Stimulated activated CD4-positive, alpha-beta T cell treated with anti-CD3 and anti-CD28 coated beads, Interleukin-1b, Interleukin-23, amount 100 ng/mL, for 1 hour (primary cell): ENCODE measurements at places on chromosomes 7 and 10.

DNA sequence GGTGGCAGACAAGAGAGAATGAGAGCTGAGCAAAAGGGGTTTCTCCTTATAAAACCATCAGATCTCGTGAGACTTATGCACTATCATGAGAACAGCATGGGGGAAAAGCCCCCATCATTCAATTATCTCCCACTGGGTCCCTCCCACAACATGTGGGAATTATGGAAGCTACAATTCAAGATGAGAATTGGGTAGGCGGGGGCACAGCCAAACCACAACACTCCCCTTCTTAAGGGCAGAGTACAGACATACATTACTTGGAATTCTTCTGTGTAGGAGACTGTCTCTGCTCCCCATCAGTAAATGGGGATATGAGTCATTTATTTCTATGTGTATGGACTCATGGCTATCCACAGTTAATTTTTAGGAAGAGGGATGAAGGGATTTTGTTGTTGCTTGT lies 31.2 kb downstream of the FAM171A1 start:
- no peak for DNase-seq

GRCh38 chr7:149872419-149873073 lies 1.2 kb upstream of the ATP6V0E2 start:
- no peak for DNase-seq

- DNase-seq: no peak
Measured at GRCh38 chr10:87973635-87974034, 110.2 kb downstream of the PTEN start.

- no peak for DNase-seq
Measured at GRCh38 chr7:36942955-36943354, 218.7 kb upstream of the AOAH start.

GRCh38 chr10:112553315-112553714 lies 106.3 kb downstream of the VTI1A start:
- DNase-seq: no peak

DNA sequence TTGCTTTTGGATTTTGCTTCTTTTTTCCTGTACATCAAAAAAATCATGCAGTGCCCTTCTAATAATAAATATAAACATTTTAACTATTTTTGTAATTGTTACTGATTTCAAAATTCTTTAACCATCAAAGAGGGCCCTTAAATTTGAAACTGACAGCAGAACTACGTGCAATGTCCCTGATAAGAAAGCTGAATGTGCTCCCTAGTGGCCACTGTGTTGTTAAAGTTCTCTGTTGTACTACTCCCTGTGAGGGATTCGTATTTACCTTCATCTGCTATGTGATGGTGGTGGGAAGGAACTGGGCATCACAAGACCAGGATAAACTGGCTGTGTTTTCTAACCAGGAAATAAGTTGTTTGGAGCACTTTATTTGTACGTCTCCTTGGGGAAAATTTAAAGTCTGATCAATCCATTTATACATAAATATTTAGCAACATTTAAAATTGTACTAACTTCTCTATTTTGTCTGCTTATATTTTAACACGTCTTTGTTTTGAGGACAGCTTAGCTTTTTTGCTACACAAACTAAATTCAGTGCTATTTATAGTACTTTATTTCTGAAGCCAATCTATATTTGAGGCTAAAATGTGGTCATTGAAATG lies 322.4 kb downstream of the HGF start:
- DNase-seq: no peak

DNA sequence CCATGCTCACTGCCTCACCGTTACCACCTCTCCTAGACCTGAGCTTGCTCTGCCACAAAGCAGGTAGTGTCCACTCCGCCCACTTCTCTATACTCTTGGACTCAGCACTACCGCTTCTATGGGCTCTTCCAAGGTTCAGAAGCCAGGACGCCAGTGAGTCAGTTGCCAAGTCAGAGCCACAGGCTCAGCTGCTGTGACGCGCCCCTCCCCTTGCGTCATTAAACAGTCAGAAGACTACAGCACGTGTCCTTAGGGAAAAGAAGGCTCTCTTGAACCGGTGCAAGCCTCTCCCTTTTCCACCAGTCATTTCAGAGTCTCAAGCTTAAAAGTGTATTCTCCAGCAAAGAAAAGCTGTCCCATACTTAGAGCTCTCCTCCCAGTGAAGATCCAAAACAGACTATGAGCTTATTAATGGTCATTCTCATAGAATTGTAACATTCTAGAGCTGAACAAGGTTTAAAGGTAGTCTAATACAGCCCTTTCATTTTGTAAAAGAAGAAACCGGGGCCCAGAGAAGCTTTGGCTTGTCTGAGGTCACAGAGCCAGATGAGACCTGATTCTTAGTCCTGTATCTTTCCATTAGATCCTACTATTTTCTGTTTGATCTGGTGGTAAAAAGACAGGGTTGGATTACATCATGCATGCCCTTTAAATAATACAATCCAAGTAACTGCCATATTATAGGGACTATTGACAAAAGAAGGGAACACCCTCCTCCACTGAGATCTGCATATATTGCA lies 40.9 kb upstream of the MET start:
- DNase-seq: no peak

- DNase-seq: no peak
Measured at GRCh38 chr7:155625557-155625956, 18.9 kb upstream of the RBM33 start.

DNA sequence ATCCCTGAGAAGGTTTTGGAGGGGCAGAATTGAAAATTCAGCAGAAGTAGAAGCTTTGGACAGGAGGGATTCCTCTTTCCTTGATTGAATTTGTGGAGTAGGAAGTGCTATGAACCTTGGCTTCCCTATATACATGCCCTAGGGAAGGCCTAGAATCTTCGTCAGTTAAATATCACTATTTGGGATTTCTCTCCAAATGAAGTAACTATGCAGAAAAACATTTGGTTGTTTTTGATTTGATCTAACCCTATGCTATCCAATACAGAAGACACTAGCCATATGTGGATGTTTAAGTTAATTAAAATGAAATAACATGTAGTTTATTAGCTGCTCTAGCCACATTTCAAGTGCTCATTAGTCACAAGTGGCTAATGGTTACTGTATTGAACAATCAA lies 15.7 kb downstream of the ANLN start:
- no peak for DNase-seq

- DNase-seq: no peak
Measured at GRCh38 chr10:77530011-77530410, 107.6 kb downstream of the KCNMA1 start.

DNA sequence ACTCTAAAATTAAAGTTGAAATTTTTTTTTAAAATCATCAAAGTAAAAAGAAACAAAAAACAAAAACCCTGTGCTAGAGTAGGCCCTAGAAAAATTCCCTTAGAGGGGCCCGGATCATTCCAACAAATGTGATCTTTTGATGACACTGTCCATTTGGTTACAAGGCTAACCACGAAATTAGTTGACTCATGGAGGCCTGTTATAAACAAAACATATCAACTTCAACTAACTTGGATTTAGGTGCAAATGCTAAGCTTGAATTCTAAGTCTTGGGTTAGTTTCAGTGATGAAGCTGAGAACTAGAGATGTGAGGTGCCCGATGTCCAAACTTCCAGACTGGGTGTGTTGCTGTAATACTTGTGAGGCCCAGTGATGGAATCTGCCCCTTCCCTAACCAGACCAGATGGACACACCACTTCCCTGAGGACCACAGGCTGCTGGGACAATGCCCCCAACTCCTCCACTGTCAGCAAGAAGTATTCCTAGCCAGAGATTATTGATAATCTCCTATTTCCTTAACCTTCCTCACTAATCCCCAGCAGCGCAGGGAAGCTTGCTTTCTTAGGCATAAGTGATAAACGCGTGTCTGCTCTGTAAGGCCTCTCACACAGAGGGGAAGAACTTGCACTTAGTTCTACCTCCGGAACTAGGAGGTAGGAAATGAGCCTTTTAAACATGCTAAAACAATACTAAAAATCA lies 108.7 kb downstream of the RAPGEF5 start:
- no peak for DNase-seq

DNA sequence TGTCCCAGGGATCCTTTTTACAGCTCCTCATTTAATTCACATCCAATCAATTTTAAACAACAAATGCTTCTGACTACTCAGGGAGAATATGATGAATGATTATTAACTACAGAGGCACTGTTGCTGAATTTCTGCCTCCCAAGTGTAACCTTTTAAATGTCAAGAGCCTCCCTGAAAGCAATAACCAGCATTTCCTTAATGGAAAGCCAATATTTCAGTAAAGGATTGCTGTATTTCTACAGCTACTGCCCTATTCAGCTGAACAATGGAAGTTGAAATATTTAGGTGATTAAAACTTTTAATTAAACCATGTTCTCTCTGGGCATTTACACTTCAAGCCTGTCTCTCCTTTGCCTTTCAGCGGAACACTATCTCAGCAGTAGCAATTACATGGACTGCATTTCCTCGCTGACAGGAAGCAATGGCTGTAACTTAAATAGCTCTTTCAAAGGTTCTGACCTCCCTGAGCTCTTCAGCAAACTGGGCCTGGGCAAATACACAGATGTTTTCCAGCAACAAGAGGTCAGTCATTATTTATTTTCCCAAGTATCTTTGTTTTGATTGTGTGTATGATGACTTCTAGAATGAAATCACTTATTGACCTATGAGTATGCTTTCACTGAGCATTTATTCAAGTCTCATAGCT lies 304.7 kb downstream of the BICC1 start:
- no peak for DNase-seq

- DNase-seq: no peak
Measured at GRCh38 chr7:41889040-41889439, 186.2 kb upstream of the INHBA start.

- no peak for DNase-seq
Measured at GRCh38 chr7:50121286-50121685, 28.2 kb upstream of the ZPBP start.

DNA sequence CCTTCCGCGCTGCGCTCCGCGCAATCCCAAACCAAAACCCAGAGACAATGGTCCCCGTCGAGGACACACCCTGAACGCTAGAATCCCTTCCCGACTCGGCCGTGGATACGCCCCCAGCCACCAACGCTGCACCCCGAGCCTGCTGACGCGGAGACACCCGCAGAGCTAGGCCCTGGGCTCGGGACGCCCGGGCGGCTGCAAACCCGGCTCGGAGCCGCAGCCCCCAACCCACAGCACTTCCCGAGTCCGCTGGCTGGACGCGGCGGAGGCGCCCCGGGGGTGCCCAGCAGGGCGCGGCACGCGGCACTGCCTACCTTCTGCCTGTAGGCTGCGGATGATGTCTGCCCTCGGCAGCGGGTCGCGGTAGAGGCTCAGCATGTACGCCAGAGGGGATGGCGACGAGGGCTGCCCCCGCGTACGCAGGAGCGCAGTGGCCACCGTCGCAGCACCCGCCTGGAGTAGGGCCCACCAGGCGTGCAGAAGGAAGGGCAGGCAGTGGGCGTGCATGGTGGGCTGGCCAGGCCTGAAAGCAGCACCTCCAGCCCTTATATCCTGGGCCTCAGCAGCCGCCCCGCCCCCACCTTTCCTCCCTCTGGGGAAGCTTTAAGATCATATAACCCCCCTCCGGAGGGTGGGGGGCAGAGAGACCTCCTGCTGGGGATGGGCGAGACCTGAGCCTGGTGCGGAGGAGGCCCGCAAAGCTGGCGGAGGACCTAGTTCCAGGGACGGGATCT lies at the start of gene NODAL:
Gene NODAL, minus strand, starts transcription at position 521 of the 734 bp plus-strand sequence. Its CDS starts 14 bp downstream, at position 507.
- no peak for DNase-seq

DNA sequence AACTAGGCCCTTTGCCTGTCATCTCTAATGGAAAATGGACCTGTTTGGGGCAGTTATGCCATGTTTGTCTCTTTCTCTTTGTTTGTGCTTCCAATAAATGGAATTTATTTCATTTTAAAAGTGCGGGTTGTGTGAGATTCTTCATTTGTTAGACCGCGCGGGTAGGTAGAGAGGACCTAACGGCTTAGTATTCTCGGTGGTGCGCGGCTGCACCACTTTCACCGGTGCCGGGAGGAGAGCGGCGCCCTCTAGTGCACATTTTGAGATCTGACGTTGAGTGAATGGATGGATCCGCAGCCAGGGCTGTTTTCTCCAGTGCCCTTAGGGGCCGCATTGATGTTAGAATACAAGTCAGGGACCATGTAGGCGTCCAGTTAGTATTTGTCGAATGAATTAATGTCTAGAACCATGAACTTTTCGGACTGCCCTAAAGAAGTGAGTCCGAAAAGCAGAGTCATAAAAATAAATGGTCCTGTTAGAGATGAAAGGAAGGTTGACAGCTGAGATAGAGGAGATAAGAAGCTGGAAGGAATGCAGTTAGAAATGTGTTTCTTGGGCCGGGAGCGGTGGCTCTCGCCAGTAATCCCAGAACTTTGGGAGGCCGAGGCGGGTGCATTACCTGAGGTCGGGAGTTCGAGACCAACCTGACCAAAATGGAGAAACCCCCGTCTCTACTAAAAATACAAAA lies 29.3 kb upstream of the GIMAP8 start:
- peak; percentile 58 for DNase-seq

DNA sequence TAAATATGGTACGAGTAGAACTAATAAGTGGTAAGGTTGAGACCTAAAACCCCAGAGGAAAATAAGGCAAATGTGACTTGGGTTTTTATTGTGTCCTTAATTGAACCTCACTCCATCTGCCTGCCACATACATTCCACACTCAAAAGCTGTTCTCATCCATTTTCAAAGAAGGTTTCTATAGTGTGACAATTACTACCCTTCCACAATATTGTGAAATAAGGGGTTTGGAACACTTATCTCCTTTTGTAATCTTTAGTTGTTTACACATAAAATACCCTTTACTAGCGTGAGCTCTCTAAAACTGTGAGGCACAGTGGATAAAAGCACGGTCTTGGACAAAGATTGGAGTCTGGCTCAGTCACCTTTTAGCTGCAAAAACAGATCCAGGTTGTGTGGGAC lies 166.6 kb downstream of the THSD7A start:
- DNase-seq: no peak

DNA sequence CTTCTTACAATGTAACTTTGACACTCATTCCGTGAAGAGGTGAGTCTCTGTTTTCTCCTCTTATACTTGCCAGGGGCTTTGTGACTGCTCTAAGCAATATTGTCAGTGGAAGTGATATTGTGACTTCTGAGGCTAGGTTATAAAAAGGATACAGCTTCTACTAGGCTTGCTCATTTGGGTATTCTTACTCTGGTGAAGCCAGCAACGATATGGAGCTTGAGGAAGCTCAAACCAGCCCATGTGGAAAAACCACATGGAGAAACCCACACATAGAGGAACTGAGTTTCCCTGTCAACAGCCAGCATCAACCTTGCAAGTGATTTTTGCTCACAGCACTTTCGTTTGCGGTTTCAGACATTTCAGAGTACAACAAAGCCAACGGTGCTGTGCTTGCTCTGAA lies 149.6 kb upstream of the SEMA3E start:
- DNase-seq: no peak

DNA sequence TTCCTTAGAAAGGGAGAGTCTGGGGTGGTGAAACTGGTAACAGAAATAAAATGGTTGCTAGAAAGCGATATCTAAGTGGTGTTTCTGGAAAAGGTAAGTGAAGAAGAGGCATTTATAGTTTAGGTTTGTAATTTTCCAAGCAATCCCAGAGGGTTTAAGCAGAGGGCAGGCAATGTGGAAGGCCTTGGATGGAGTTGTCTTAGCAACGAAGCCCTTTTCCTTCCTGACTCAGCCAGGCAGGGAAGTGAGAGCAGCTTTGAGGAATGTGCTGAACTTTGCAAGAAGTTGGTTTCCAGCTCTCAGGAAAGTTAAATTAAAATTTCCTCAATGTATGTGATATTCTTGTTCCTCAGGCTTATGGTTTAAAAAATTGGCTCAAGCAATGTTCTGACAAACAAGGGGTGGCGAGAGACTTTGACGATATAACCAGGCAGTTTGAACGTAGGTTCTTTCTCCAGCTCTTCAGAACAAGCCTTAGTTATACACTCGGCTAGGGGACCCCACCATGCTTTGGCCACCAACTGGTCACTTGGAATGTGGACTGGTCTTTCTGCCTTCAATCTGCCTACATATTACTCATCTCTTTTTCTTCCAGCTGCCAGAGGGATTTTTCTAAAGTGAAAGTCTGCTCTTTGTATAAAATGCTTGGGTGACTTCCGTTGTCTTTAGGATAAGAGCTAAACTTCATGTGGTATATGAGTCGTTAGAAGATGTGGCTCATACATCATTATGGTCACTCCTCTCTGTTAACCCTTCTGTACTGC lies 66.9 kb upstream of the SLC25A13 start:
- DNase-seq: no peak
